ENCODE measurements at places on chromosomes 4 and X. TPM values are rescaled to one million over a fixed set of nuclear protein-coding genes. Genes with fewer than 3 reads are reported as not detected.

DNA sequence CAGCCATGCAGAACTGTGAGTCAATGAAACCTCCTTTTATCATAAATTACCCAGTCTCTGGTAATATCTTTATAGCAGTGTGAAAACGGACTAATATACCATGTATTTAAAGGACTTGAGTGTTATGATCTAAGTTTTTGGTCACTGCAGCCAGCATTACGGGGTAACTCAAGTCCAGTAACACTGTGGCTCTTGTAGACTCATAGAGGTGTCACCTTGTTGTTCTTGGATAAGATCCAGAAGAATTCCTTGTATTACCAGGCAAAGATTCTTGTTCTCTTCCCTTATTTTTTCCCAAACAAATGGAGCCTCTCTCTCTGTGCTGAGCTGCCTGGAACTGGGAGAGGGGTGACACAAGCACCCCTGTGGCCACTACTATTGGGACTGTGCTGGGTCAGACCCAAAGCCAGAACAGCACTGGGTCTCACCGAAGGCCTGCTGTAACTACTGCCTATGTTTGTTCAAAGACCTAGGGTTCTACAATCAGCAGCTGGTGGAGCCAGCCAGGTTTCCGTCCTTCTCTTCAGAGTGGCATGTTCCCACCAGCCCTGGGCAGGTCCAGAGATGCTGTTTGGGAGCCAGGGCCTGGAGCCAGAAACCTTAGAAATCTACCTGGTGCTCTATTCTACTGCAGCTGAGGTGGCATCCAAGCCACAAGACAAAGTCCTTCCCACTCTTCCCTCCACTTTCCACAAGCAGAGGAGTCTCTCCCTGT lies 43.7 kb upstream of the MED14 start:
- H3K36me3 ChIP-seq, result no peaks in the 10 kb centered on the region
- no peak overlapping the region for H3K4me3 ChIP-seq
- no peak overlapping the region for H3K27ac ChIP-seq
- no peaks in the 10 kb centered on the region for H3K4me1 ChIP-seq
- DNase-seq, result peak; percentile 23
- no peaks in the 10 kb centered on the region for H3K27me3 ChIP-seq

DNA sequence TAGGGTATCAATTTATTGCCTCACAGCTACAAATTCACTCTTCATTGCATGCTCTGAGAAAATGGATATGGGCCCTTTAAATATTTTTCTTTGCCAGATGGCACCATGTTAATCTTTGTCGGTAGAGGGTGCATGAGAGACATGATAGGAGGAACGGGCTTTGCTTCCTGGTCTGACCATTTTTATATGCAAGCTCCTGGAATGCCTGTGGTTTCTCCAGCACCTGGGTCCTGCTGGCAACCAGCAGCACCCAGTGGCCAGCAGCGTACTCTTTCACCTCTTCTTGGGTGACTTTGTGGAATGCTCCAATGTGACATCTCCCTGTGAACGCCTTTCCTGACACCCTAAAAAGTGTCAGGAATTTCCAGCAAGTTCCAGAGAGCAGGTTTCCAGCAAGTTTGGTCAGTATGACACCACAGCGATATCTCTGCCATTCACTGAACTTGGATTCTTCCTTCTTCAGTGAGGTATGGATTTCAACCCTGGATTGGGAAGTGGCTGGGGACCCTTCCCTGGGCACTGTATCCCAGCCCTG lies 140.3 kb upstream of the PGRMC2 start:
- H3K27ac ChIP-seq, result peak overlapping the region; percentile 5
- H3K4me3 ChIP-seq, result no peak overlapping the region
- peak; percentile 53 for DNase-seq
- no peaks in the 10 kb centered on the region for H3K27me3 ChIP-seq

DNA sequence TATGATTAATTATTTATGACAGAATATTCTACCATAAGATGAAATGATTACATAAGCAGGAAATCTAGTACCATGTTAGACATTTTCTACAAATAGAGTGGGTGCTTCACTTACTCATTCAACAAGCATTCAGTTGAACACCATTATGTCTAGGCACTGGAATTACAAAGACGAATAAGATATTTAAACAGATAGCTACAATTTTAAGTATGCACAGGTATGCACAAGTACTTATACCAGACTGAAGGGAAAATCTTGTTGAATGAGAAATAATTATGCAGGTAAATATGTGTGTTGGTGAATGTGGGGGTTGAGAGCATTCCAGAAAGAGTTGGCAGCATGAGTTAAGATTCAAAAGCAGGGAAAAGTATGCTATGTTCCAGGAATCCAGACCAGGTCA lies 107.3 kb upstream of the CNKSR2 start:
- H3K4me1 ChIP-seq, result no peaks in the 10 kb centered on the region
- no peak for DNase-seq
- no peak overlapping the region for H3K27ac ChIP-seq
- no peaks in the 10 kb centered on the region for H3K36me3 ChIP-seq

DNA sequence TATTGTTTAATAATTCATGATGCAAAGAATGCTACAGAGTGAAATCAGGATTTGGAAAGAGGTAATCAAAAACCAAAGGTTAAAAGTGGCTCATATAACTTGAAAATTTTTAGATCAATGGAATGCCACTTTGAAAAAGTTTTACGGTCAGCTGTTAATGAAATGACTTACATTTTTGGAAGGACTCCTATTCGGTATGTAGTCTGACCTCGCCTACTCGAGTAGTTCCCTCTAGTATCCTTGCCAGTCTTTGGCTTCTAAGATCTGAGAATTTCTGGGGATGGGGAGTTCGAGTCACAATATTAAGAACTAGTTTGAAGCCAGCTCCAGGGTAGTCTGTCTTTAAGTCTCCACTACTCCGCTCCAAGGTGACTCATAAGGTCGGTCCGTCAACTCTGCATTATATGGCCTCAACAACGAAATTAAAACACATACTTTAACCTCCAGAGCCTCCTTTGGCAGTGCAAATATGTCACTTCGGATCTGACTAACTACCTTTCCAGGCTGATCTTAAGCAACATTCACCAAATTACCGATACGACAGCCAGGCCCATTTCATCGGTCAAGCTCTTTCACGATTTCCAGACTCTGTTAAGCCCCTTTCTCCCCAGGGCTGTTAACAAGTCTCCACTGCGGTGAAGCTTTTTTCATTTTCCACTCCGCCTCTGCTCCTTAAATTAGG lies 733 bp upstream of the NAA15 start:
- H3K4me3 ChIP-seq, result peak overlapping the region; percentile 21
- peaks cover 6% of the 10 kb centered on the region for H3K36me3 ChIP-seq
- peaks cover 23% of the 10 kb centered on the region for H3K4me1 ChIP-seq
- no peak for DNase-seq

DNA sequence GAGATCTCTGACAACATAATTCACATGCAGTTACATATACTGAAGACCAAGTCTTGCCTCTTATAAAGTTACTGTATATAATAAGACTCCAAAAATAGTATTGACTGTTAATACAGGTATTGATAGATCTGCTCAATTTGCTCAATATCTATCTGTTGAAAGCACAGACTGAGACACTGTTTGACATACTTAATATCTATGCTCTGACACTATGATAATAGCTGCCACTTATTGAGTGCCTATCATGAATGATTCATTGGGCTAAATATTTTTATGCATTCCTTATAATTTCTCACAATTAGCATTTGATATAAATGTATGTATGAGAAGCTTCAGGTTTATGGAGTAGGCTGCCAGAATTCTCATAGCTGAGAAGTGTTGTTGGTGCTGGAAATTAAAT lies 1600.9 kb upstream of the IGFBP7 start:
- H3K4me1 ChIP-seq, result no peaks in the 10 kb centered on the region
- H3K4me3 ChIP-seq, result no peak overlapping the region
- H3K36me3 ChIP-seq, result no peaks in the 10 kb centered on the region
- DNase-seq, result no peak

DNA sequence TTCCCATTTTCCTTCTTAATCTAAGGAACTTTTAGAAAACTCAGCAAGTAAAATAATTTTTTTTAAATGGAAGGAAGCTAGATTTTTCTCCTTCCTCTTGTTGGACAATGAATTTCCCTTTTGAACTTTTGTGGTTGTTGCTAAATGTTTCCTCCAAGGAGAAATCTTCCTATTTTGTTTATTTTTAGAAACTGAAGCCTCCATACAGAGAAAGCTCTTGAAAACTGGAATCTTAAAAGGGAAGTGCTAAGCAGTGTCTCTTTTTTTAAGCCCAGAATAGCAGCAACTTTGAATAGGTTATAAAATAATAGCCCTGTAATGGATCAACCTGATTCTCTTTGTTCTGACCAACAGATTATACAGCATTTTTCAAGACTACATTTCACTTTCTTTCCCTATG lies 15.1 kb upstream of the DCLK2 start:
- no peaks in the 10 kb centered on the region for H3K36me3 ChIP-seq
- H3K4me3 ChIP-seq, result no peak overlapping the region
- H3K27me3 ChIP-seq, result no peaks in the 10 kb centered on the region
- no peak overlapping the region for H3K27ac ChIP-seq
- no peak for DNase-seq

- DNase-seq, result peak; percentile 92
- no peaks in the 10 kb centered on the region for H3K36me3 ChIP-seq
- H3K27ac ChIP-seq, result peak overlapping the region; percentile 80
Measured at GRCh38 chrX:53086464-53086863, 4.3 kb downstream of the TSPYL2 start.

DNA sequence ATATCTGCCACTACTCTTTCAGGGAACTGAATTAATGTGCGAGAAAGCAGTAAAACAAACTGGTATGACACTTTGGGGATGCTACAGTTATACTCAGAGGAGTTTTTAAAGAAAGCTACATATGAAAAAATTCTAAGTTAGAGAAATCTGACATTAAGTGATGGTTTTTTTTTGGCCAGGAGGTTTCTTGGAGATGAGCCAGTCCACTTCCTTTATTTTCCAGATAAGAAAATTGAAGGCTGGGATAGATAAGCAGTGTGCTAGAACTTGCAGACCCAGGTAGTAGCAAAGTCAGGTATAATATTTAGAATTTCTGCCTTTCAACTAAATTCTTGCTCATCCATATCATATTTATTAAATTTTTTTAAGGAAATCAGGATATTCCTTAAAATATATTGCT lies 106.8 kb downstream of the FAT4 start:
- no peak overlapping the region for H3K27ac ChIP-seq
- no peaks in the 10 kb centered on the region for H3K4me1 ChIP-seq
- no peaks in the 10 kb centered on the region for H3K27me3 ChIP-seq
- no peak for DNase-seq

- no peaks in the 10 kb centered on the region for H3K4me1 ChIP-seq
- no peak overlapping the region for H3K27ac ChIP-seq
- H3K36me3 ChIP-seq, result peaks cover 2% of the 10 kb centered on the region
- no peak for DNase-seq
- no peak overlapping the region for H3K4me3 ChIP-seq
Measured at GRCh38 chr4:48594180-48594579, 104.1 kb downstream of the ZAR1 start.

GRCh38 chr4:110415041-110415440 lies 60.9 kb upstream of the ENPEP start:
- no peaks in the 10 kb centered on the region for H3K4me1 ChIP-seq
- no peak overlapping the region for H3K27ac ChIP-seq
- H3K36me3 ChIP-seq, result no peaks in the 10 kb centered on the region
- no peak for DNase-seq

DNA sequence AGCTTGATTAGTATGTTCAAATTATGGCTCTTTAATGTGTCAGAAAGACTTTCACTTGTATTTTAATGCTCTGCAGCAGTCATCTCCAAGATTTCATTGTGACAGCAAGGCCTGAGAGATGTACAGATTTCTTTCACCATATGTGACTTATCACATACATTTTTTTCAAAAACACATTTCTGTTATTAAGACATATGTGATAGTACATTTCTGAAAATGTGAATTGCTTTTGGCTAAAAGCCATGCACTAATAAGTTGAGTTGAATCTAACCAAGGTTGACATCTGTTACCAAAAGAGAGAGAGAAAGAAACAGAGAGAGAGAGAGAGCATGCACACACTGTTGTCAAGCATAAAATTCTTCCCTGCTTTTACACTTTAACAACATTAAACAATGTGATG lies 409.3 kb downstream of the AFF2 start:
- no peak for DNase-seq
- no peak overlapping the region for H3K27ac ChIP-seq
- H3K27me3 ChIP-seq, result no peaks in the 10 kb centered on the region
- H3K36me3 ChIP-seq, result no peaks in the 10 kb centered on the region
- H3K4me1 ChIP-seq, result no peaks in the 10 kb centered on the region

DNA sequence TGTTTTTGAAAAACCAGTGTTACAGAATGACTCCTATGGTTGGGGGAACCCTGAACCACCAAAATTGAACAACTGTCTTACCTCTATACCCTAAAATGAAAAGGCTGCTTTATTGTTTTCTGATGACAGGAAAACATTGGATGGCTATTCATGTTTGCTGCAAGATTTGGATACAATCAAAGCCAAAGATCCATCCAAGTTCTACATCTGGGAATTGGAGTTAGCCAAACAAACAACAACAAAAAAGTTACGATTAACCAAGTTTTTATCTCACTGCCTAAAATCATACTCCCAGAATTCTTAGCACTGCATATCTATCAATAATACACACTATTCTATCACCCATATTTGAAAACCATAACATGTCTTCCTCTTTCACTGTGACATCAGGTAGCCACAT lies 349.7 kb upstream of the SLC7A11 start:
- H3K36me3 ChIP-seq, result no peaks in the 10 kb centered on the region
- no peak for DNase-seq
- no peaks in the 10 kb centered on the region for H3K27me3 ChIP-seq

DNA sequence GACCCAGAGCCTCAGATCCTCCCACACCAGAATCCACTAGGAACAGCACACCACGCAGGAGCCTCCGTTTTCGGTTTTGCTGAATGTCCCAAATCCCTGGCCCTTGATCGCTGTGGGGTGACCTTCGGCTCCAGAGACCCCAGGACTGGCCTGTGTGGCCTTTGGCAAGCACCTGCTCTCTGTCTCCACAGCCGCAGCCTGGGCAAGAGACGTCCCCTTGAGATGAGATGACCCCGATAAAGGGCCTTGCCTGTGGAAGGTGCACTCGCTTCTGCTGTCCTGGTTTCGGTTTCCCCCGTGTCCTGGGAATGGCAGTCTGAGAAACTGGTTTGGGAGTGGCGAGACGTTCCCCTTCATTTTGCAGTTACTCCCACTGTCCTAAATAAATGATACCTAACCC lies 9.6 kb downstream of the PSAPL1 start:
- H3K4me3 ChIP-seq, result no peak overlapping the region
- no peaks in the 10 kb centered on the region for H3K27me3 ChIP-seq
- H3K27ac ChIP-seq, result no peak overlapping the region
- H3K4me1 ChIP-seq, result peaks cover 17% of the 10 kb centered on the region
- no peaks in the 10 kb centered on the region for H3K36me3 ChIP-seq
- DNase-seq, result no peak

GRCh38 chr4:148834804-148835631 lies 392.8 kb upstream of the NR3C2 start:
- H3K36me3 ChIP-seq, result no peaks in the 10 kb centered on the region
- peaks cover 7% of the 10 kb centered on the region for H3K4me1 ChIP-seq
- DNase-seq, result no peak
- no peak overlapping the region for H3K27ac ChIP-seq
- H3K4me3 ChIP-seq, result no peak overlapping the region

- DNase-seq, result no peak
- H3K36me3 ChIP-seq, result no peaks in the 10 kb centered on the region
- H3K27ac ChIP-seq, result no peak overlapping the region
- no peak overlapping the region for H3K4me3 ChIP-seq
- H3K27me3 ChIP-seq, result no peaks in the 10 kb centered on the region
- no peaks in the 10 kb centered on the region for H3K4me1 ChIP-seq
Measured at GRCh38 chr4:26268246-26268645, 52.6 kb upstream of the RBPJ start.

The AKAP14 gene
- total RNA-seq, result not detected

The DMD gene
- 23.2 TPM for total RNA-seq

The TSR2 gene
- total RNA-seq, result 27.9 TPM

The FDCSP gene
- total RNA-seq, result not detected

The GAB1 gene
- 40.8 TPM for total RNA-seq

The DGKK gene
- total RNA-seq, result not detected

The TMSB15A gene
- total RNA-seq, result 0.78 TPM

The SPARCL1 gene
- 234 TPM for total RNA-seq
